ENCODE measurements at places on chromosomes 16 and 17.

DNA sequence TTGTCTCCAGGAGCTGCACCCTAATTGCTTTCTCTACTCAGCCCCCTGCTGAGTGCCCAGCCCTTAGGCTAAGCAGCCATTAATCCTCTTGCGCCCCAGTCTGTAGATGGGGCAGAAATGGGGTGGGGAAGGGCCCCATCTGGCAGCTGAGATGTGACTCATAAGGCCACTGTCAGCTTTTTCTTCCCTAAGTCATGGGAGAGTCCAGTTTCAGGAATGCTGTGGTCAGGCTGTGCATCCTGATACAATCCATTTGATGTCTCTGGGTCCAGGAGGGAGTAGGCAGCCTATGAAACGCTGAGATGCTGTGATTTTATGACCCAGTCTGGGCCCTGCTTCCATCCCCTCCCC is 12.3 kb downstream of the PLXDC1 start:
- no peak for DNase-seq

DNA sequence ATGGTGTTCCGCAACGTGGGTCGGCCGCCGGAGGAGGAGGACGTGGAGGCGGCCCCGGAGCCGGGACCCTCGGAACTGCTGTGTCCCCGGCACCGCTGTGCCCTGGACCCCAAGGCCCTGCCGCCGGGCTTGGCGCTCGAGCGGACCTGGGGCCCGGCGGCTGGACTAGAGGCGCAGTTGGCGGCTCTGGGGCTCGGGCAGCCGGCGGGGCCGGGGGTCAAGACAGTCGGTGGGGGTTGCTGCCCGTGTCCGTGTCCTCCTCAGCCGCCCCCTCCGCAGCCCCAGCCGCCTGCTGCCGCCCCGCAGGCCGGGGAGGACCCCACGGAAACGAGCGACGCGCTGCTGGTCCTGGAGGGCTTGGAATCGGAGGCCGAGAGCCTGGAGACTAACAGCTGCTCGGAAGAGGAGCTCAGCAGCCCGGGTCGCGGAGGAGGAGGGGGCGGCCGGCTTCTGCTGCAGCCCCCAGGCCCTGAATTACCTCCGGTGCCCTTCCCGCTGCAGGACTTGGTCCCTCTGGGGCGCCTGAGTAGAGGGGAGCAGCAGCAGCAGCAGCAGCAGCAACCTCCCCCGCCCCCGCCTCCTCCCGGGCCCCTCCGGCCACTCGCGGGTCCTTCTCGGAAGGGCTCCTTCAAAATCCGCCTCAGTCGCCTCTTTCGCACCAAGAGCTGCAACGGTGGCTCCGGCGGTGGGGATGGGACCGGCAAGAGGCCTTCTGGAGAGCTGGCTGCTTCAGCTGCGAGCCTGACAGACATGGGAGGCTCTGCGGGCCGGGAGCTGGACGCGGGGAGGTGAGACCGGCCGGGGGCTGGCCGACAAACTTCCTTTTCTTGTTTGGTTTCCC is 821 bp downstream of the SOCS7 start:
- peak; percentile 69 for DNase-seq

DNA sequence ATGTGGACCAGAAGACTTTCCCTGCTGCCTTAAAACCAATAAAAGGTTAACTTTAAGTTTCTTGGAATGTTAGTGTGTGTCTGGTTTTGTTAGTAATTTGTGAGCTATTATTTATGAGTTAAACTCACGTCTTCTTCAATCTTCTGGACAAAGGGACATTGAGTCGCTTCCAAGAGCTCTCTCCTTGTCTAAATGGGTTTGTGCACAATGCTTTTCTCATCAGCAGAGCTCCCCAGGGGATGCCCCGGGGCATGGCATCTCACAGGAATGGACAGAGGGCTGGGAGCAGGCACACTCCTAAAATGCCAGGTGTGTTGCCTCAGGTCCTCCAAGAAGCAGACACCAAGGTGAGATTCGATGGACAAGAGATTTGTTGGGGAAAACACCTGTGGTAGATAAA is 90.5 kb downstream of the RGS9 start:
- no peak for DNase-seq

GRCh38 chr17:77943971-77944370 is 14.5 kb upstream of the TNRC6C start:
- no peak for DNase-seq

GRCh38 chr16:30053376-30054015 is 12.1 kb upstream of the ALDOA start:
- no peak for DNase-seq

DNA sequence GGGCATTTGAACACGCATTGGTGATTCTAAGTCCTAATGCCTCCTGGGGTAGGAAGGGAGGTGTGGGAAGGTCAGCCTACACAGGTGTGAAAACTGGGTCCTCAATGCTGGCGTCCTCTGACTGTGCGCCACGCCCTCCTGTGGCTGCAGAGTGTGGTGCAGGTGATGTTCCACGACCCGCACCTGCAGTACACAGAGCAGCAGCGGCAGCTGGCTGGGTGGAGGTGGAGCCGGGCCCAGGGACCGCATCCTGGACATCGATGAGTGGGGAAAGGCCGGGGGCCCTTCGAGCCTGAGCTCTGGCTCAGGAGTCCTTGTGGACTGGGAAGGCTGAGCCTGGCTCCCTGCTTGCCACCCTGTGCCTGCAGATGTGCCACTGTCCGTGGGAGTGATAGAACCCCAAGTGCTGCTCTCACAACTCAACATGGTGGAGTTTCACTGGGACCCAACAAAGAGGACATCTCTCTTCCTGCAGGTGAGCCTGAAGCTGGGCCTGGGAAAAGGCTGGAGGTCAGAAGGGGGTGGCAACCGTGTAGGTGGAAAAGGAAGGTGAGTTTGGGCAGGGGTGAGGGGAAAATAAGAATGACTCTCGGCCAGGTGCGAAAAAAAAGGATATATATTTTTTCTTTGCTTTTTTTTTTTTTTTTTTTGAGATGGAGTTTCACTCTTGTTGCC is 14.0 kb upstream of the STAC2 start:
- DNase-seq, result no peak

GRCh38 chr17:39949028-39949427 is 13.8 kb upstream of the GSDMA start:
- no peak for DNase-seq

- DNase-seq, result no peak
Observed at GRCh38 chr16:66687906-66688625, 8.5 kb downstream of the CMTM4 start.

- no peak for DNase-seq
Observed at GRCh38 chr16:610513-611381, 20.0 kb upstream of the WFIKKN1 start.

- peak; percentile 86 for DNase-seq
Observed at GRCh38 chr16:67667817-67668494, 1.3 kb downstream of the C16orf86 start.

DNA sequence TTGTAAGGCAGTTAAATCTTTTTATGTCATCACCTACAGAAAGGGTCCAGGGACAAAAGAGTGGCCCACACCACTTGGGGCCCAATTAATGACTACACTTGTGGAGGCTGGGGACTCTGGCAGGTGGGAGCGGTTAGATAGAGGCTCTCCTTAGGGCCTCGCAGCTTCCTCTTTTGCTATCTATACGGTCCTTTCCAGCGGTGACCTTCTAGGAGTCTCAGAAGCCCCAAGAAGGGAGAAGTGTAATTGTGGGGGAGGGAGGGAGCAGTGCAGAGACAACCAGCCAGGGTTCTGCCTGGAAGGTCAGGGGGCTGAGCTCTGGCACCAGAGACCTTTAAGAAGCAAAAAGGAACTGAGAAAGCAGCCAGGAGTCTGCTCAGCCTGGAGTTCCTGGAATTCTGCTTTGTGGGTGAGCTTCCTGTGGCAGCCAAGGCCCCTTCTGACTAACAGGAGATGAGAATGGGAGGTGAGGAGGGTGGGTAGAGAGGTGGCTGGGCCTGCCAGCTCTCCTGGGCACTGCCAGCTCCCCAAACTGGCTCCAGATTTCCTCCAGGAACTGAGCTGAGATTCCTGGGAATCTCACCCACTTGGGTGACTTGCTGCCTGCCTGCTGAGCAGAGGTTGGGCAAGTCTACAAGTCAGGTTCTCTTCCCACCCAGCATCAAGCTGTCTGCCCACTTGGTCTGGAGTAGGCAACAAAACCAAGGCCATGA is 16.3 kb upstream of the MAP3K14 start:
- no peak for DNase-seq

- no peak for DNase-seq
Observed at GRCh38 chr17:9192010-9192409, 170.7 kb downstream of the NTN1 start.

- DNase-seq, result no peak
Observed at GRCh38 chr16:79278506-79278905, 322.0 kb downstream of the MAF start.

DNA sequence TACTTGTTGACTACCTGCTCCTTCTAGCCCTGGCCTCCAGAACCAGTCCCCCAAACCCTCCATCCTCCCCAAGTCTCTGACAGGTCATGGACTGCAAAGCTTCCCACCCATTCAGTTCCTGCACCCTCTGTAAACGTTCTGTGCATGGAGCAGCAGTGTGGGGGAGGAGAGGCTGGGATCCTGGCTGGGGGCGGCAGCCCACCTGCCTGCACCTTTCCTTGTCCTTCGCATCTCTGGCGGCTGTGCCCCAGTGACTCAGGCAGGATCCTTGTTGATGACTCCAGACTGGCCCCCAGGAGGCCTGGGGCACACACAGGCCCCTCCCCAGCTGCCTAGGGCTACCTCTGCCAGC is 1.6 kb upstream of the PKMYT1 start:
- DNase-seq, result no peak

DNA sequence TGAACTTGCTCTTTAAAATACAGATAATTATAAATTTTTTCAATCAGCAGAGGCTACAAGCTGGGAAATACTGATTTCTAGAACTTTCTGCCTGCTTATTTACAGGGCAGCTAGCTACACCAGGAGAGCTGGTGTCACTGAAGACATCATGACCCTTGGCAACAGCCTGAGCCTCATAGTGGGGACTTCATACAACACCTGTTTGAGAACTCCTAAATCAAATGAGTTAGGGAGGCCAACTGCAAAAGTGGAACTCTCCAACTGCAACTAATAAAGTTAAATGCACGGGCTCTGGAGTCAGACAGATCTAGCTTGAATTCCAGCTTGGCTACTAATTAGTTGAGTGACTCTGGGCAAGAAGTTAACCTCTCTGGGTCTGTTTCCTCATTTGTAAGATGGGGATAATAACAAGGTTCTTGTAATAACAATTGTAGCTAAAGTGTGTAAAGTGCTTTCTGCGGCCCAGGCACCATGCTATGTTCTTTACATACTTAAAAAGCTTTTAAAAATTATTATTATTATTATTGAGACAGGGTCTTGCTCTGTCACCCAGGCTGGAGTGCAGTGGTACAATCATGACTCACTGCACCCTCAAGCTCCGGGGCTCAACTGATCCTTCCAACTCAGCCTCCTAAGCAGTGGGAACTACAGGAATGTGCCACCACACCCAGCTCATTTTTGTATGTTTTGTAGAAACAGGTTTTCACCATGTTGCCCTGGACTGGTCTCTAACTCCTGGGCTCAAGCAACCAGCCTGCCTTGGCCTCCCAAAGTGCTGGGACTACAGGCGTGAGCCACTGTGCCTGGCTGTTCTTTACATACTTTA is 33.4 kb downstream of the VAC14 start:
- no peak for DNase-seq

- DNase-seq, result no peak
Observed at GRCh38 chr17:64385187-64386083, 5.2 kb downstream of the PECAM1 start.

DNA sequence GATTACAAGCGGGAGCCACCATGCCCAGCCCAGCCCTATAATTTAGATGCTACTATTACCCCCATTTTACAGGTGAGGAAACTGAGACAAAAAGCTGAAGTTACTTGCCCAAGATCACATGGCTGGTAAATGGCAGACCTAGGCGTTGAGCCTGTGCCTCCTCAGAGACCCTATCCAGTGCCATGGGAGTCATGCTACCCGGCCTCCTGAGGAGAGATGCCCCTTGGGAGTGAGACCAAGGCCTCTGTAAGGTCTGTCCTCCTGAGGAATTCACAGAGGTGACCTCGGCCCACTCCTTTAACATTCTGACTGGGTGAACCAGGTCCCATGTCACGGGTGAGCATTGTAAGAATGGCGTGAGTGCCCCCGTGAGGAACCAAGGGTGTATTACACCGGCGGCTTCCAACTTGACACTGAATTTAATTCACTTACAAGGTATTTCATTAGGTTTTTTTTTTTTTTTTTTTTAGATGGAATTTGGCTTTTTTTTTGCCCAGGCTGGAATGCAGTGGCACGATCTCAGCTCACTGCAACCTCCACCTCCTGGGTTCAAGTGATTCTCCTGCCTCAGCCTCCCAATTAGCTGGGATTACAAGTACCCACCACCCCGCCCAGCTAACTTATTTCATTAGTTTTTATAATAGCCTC is 95.7 kb downstream of the ABCC6 start:
- DNase-seq, result peak; percentile 77

DNA sequence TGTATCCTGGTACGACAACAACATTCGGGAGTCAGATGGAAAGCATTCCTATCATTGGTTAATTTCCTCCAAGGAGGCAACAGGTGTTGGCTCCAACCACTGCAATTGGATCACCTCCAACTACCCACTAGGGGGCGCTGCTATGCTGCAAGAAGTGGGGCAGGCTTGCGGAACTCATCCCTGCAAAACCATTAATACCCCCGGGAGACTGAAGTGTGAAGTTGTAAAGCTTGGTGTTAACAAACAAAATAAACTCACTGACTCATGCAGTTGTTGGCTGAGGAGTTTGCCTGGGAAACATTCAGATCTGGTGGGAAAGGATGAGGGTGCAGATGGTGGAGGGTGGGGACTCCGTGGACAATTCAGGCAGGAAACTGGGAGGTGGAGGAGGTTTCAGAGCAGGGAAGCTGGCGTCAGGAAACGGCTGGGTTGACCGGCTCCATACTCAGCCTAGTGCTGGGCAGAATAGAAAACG is 84.9 kb downstream of the HS3ST2 start:
- DNase-seq, result peak; percentile 71

DNA sequence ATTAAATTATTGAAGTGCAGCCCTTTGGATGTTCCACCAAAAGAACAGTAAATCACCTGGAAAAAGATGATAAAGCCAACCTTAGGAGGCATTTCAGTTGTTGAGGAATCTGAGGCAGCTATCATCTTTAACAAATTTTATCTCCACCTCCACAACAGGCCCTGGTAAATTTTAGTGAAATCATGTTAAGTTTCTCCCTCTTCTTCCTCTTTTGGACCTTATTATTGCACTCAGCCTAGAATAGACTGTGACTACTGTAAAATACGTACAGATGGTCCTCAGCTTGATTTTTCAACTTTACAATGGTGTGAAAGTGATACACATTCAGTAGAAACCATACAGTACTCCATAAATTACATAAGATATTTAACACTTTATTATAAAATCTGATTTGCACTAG is 90.3 kb downstream of the USP32 start:
- no peak for DNase-seq

Data from right forelimb (tissue), 1 donor.